ENCODE measurements at places on chromosomes 2 and 18.
A peak's percentile ranks its signal among the peaks of the same experiment; 100 is the strongest.

DNA sequence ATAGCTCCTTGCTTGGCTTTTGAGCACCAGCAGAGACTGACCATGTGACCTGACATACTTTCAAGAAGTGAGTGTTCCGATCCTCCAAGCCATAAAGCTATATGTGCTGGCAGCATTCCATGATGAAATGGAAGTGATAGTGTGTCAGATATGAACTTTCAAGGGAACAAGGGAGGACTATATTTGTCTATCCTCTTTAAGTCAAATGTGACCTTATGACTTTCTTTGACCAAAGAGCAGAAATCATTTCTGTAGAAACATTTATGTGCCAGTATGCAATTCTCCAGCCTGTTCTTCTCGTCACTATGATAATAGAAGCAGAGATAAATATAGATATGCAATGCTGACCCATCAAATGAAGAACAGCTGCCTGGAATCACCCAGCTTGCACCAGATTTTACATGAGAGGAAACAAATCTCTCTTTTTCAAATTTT, 14.4 kb downstream of the HYCC2 start:
- peak; percentile 19 for DNase-seq

- DNase-seq, result peak; percentile 91
Measured at GRCh38 chr2:15040429-15041084, 408.0 kb downstream of the LRATD1 start.

- peak; percentile 70 for DNase-seq
Measured at GRCh38 chr2:42961385-42961811, 169.0 kb upstream of the HAAO start.

DNA sequence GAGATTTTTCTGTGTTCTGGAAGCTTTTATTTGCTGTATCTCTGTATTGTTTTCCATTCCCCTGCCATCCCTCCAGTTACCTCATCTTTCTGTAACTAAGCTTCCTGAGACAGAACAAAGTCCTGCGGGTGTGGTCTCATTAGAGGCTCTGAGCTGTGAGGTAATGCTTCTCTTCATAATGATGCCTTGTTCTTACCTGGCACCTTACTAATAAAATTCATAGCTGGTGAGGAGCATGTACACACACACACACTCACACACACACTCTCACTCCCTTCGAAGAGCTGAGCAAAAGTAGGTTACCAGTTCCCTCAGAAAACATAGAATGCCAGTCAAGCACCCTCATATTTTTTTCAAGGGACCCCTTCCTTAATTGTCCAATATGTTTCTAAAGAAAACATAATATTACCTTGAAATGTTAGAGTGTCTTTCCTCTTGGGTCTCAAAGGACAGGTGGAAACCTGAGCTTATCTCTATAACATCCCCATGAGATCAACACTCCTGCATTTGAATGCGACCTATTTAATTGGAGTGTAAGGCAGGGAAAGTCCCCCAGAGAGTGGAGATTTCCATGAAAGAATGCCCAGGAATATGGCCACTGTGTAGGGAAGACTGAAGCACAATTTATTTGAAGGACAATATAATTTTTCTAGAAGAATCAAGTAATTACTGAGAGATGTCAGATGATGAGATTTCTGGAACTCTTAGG, 161.6 kb upstream of the NCK2 start:
- DNase-seq, result peak; percentile 39

- DNase-seq, result no peak
Measured at GRCh38 chr2:46098621-46099062, 198.6 kb upstream of the EPAS1 start.

GRCh38 chr18:43634994-43635393, 357.7 kb upstream of the SYT4 start:
- DNase-seq, result no peak

DNA sequence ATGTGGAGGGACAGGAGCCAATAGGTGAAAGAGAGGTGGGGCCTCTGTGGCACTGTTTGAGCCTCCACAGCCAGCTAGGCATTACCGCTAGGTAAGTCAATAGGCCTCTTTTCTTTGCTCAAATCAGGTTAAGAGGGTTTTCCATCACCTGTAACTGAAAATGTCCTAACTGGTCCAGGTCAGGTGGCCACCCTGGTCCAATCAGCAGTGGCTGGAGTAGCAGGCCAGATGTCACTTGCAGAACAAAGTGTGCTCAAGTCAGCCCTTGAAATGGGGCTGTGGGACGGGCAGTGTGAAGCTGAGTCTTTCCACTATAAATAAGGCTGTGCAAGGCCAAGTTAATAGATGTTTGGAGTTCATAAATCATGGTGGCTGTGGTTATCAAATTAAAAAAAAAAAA, 20.9 kb downstream of the FBXO36 start:
- DNase-seq, result no peak

GRCh38 chr2:122145856-122146255, 390.4 kb downstream of the TSN start:
- DNase-seq, result no peak

DNA sequence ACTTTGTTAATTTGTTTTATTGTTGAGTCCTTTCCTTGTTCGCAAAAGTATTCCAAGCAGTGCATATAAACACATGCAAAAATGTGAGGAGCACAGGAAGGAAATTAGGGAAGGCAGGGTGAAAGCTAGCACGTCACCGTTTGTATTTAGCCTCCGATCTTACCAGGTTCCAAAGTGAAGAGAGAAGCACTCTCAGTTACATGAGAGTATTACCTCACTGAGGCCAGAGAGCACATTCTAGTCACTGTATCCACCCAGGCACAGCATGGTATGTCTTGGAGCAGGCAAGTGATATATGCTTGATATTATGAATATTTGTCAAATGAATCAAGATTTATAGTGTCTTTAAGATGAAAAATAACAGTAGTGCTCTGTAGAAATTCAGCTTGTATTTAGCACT, 6.5 kb upstream of the TMEM182 start:
- no peak for DNase-seq

All from tongue (tissue), 3 donors.